ENCODE measurements at places on chromosomes 16 and 17.

- DNase-seq, result peak; percentile 72
Observed at GRCh38 chr17:28282596-28282995, 36.4 kb upstream of the TMEM97 start.

DNA sequence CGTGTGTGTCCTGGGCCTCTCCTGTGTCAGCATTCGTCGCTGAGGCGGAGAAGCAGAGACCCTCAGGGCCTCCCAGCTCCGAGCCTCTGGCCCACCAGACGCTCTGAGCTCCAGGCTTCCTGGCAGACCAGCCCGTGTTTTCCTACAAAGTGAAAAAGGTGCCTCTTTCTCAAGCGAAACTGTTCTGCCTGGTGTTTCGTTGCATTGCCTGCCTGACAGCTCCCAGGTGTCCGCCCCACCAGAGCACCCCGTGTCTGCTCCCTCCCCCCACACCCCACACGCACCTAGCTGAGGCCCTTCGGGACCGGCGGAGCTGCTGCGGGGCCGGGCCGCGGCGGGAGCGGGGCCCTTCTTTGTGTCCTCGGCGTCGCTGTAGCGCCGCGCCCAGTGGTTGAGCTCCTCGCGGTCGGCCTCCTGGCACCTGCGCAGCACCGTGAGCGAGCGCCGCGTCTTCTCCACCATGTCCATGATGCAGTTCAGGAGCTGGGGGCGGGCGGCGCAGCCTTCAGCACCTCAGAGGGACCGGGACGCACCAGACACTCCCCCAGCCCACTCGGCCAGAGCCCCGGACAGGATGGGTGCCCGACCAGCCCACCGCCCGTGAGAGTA is 14.7 kb upstream of the PABPN1L start:
- DNase-seq, result no peak

- no peak for DNase-seq
Observed at GRCh38 chr16:58859958-58860669, 126.0 kb upstream of the GOT2 start.

GRCh38 chr17:35901631-35902175 is 21.5 kb upstream of the CCL5 start:
- DNase-seq, result peak; percentile 83

- DNase-seq, result peak; percentile 32
Observed at GRCh38 chr16:67516296-67517154, 12.1 kb upstream of the RIPOR1 start.

GRCh38 chr17:3551189-3551588 is 6.4 kb downstream of the TRPV3 start:
- no peak for DNase-seq

GRCh38 chr16:49022351-49022963 is 259.2 kb downstream of the CBLN1 start:
- DNase-seq, result no peak

GRCh38 chr16:50315346-50315997 is 49.1 kb downstream of the ADCY7 start:
- no peak for DNase-seq

Data from cardiac fibroblast (primary cell).